ENCODE measurements at places on chromosomes 3 and 15.

GRCh38 chr3:146339349-146339748, 88.4 kb upstream of the PLSCR4 start:
- DNase-seq = no peak

DNA sequence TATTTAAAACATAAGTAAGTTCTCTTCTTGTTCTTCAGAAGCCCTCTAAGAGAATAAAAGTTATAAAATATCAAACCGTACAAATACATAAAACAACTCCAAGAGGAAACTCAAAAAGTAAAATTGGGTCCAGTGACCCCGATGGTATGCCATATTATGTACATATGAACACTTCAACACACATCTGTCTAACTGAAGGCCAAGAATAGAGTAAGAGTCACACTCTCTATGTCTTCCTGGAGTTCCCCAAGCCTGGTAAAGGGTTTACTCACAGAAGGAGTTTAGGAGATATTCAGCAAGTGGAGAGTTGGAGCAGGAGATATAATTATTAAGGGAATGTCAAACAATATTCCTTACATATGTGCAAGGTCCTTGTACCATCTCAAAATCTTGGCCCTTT, 101.3 kb upstream of the EIF1B start:
- no peak for DNase-seq

- DNase-seq = peak; percentile 49
Measured at GRCh38 chr3:179563271-179563783, 601 bp downstream of the ACTL6A start.

DNA sequence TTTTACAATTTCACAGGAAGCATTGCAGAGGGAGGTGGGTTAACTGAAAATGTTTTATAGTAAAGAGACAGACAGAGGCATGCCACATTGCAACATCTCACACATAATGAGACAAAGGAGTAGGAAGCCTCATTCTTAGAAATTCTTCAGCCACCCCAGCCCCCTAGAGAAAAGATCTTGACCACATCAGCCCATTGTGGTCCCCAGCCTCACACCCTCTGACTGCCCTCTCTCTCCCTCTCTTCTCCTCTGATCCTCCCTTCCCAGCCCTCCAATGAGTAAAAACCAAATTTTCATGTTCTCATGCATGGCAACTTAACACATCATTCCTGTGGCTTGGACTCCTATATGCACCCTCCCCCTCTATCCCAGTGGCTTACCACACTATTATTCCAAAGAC, 174.1 kb downstream of the UACA start:
- DNase-seq = peak; percentile 86
